Hematopoietic multipotent progenitor cell treated with erythropoietin and hydrocortisone succinate and interleukin-3 and kit ligand, for 8 days (in vitro differentiated cells): ENCODE measurements at places on chromosomes 1 and 21.

- DNase-seq = peak; percentile 86
These were observed 14.1 kb upstream of the NUAK2 start for GRCh38 chr1:205335692-205336091.

DNA sequence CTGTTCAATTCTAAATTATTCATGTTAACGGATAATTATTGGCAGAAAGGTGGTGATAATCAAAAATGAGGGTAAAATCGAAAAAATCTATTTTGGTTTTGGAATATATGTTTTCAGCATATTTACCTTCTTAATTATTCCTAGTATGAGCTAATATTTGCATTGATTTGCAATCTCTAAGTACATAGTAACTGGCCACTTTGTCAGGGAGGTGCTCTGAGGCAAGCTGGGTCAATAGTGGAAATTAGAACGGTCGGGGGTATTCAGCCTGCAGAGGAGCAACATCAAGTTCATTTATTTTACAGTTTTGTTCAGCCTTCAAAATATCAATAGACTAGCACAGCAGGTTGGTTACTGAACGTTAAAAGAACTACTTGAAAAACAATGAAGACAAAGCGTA, 1.8 kb downstream of the OTUD7B start:
- DNase-seq = no peak

DNA sequence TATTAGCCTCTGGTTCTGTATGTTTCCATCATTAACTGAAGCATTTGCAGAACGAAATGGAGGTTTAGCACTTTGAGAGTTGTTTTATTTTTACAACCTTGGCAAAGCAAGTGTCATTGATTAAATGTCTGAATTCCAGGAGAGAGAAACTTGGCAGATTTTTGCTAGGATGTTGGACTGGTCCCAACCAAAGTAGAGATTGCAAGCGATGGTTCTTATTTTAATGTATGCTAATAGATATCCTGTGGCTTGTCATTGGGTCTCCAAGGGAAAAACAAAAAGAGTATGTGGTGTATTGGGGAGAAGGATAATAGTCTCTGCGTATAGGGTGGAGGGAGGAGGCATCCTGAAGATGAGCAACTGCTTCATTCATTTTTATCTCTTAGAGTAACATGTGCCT, 457.2 kb upstream of the RUNX1 start:
- DNase-seq = no peak

DNA sequence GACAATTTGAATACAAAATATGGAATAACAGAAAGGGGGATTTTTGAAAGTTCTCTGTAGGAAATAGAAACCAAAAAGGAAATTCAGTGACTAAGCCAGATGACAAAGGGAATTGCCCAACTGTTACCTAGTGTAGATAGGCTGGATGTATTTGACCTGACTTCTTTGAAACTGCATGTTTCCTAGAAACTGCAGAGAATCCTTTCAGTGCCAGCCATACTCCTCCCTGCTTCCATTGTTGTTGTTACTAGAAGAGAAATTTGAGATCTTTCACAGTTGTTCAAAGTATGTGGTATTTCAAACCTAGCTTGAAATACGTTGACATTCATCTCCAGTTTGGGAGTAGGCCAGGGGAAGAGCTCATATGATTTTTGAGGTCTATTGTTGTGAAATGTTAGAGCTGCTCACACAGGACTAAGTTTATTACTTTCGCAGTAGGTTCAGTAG, 1.8 kb upstream of the GBP5 start:
- DNase-seq = no peak

GRCh38 chr1:2373551-2374251, 17.7 kb downstream of the MORN1 start:
- DNase-seq = no peak

DNA sequence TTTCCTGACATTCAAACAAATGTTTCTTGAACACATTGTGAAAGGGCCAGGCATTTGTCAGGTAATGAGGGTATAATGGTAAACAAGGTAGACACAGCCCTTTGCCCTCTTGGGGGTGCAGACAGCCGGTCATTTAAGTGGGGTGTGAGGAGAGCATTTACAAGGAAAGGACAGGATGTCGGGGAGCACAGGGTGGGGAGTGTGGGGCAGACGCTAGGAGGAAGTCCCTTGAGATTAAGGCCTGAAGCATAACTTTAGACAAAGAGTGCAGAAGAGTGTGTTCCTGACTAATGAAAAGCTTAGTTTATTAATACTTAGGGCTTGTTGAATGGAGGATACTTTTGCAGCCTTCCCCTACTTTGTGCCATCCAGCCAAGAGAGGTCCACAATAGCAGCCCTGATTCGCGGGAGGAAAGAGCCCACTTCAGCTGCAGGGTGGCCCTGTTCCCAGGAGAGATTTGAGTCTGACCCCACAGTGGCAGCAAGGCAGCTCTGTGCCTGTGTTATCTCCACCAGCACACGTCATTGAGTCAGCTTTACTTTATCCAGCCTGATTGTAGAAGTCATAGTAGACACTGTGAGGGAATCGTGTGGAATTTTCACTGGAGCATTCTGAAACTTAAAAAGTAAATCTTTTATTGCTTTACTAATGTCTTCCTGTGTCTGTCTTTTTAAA, 35.1 kb downstream of the MPZL1 start:
- peak; percentile 72 for DNase-seq

DNA sequence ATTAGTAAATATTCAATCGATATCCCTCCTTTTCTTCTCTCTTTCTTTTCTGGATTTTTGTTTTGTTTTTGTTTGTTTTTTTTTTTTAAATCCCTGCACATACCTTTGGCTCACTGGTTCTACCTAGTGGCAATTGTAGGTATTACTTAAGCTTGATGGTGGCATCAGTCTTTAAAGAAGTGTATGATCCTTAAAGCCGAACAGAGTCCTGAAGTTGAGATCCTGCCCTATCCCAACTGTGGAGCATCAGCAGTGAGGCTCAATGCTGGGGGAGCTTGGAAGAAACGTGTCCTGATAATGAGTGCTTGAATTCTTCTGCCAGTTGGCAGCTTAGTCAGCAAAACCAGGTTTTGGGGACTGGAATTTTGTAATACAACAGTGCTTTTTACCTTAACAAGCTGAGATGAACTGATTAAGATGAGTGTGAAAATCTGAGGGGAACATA, 60.8 kb downstream of the FASLG start:
- DNase-seq = peak; percentile 67

- no peak for DNase-seq
These were observed 40.0 kb downstream of the ZSCAN20 start for GRCh38 chr1:33512226-33513011.

- DNase-seq = peak; percentile 67
These were observed 5.5 kb upstream of the AGTRAP start for GRCh38 chr1:11730429-11730891.

- no peak for DNase-seq
These were observed 279.9 kb downstream of the DNM3 start for GRCh38 chr1:172121081-172121717.

GRCh38 chr1:183167676-183168075, 18.4 kb upstream of the LAMC2 start:
- no peak for DNase-seq

DNA sequence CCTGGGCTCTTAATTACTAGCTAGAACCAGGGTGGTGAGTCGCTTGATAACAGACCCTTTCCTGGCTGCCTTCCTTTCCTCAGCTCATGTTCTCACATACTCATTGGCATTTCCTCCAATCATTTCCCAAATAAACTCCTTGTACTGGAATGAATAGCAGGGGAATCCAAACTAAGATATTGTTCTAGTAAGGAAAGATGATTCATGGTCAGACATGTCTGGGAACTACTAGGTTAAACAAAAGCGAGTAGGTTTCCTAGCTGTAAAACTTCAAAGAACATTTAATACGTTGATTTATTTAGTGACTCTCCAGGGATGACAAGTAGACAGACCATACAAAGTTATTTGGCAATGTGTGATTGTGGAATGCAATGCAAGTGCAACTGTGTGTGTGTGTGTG, 121.2 kb upstream of the KCNJ6 start:
- DNase-seq = no peak

DNA sequence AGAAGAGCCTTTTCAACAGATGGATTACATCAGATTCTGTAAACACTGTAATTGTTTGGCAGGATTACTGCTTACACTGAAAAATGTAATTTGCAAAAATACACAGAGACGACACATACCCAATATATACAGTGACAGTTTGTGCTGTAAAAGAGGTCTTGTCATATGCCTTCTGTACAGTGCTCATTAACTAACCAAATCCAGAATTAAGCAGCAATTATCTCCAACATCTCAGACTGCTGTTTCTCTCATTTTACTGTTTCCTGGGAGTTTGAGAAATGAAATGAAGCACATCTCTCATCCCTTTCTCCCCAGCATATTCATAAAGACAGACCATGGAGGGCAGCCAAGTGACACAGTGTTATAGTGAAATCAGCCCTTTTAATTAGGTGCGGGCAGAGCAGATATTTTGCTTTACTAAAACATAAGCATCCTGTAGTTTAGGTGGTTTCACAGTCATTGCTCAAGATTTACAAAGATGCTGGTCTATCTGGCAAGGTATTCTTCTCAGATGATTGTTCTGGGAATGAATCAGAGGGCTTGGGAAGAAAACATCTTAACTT, 618.4 kb upstream of the USP24 start:
- DNase-seq = no peak

DNA sequence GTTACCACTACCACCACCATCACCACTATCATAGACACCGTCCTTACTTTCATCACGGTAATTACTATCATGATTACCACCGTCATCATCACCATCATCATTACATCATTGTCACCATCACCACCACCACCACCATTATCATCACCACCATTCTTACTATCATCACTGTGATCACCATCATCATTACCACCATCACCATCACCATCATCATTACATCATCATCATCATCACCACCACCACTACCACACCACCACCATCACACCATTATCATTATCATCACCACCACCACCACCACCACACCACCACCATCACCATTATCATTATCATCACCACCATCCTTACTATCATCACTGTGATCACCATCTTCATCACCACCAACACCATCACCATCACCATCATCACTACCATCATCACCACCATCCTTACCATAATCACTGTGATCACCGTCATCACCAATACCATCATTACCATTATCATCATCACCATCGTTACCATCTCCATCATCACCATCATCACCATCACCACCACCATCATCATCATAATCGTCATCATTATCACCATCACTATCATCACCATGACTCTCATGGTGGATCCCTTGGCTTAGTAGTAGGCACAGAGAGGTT, 244.4 kb upstream of the C1orf174 start:
- DNase-seq = no peak

GRCh38 chr1:39852214-39852791, 31.0 kb downstream of the TRIT1 start:
- DNase-seq = no peak

GRCh38 chr1:107096690-107097089, 40.2 kb downstream of the PRMT6 start:
- no peak for DNase-seq

DNA sequence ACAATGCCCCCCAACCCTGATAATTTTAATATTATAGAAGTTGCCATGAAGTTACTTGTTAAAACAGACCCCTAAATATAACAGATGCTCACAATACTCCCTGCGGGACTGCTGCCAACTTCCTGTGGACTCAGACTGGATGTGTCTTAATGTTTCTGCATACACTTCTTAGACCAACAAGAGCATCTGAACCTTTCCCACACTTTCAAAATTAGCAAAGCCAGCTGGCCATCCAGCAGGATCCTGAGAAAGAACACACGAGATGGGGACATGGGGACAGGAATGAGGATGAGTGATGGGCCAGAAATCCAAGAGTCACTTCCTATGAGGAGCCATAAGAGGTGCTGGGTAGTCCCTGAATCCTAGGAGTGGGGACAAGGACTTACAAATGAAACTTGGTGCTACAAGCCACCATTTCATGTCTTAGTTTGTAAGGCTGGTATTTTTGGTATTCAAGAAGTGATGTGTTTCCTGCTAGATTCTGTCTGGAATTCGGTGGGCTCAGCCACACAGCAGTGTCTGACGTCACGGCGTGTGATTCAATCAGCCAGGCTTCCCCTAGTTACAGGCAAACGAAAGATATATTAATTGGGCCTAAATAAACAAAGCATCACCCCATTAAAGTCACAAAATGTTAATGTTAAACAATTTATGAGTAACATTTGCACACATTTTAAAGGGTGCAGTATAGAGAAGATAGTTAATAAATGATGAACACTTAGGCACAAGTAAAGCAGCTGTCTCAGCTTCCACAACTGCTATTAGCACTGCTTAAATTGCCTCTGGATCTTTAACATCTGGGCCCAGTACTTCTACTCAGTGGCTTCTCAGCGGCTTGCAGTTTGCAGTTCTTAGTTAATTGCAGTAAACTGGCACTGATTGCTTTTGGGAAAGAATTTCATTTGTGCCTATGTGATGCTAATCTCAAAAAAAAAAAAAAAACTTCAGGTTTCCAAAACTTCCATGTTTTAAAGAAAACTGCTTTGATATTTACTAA, 41.2 kb upstream of the RGS8 start:
- no peak for DNase-seq

- no peak for DNase-seq
These were observed 17.1 kb downstream of the RRP15 start for GRCh38 chr1:218302155-218302554.

GRCh38 chr21:44983421-44984206, 43.8 kb downstream of the SLX9 start:
- DNase-seq = no peak

DNA sequence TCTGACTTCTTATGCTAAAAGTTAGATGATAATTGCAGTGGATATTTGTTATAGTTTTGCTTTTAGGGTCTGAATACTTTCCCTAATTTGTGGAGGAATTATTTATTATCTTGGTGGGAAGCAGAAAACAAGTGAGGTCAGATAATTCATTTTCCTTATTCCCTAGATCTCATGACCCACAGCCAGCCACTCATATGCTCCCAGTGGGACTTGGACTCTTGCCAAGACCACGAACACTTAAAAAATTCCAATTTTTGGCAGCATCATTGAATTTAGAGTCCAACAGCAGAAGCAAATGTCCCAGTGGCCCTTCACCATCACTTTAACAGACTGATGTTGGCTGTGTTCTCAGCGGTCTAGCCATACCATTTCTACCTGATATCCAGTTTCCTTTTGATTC, 204.2 kb downstream of the HMCN1 start:
- DNase-seq = no peak

- DNase-seq = no peak
These were observed 43.5 kb downstream of the MORN1 start for GRCh38 chr1:2347896-2348295.

- DNase-seq = peak; percentile 3
These were observed at the start of gene DDAH1 for GRCh38 chr1:85465099-85465785. DDAH1 (minus strand) TSS chr1:85465159; CDS start chr1:85465045, 114 bp downstream.

- DNase-seq = no peak
These were observed 165.1 kb upstream of the SNX7 start for GRCh38 chr1:98496256-98496995.
